ENCODE measurements at places on chromosomes 5 and 9.
A peak's percentile ranks its signal among the peaks of the same experiment; 100 is the strongest.

DNA sequence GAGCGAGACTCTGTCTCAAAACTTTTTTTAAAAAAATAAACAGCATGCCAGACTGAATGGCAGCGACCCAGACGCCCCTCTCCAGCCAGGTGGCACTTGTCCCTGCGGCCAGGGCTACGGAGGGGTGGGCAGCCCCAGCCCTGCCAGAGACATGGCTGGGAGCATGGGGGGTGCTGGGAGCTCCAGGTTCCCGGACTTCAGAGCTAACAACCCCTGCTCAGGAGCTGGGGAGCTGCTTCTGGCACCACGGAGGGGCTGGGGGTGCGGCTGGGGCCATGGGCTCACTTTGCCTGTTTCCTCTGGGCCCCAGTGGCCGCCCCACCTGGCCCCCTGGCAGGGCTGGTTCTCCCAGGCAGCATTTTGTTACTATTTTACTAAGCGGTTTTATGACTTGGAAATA lies 49.9 kb downstream of the SLC12A7 start:
- no peak for DNase-seq

- DNase-seq, result no peak
These were observed 812.0 kb upstream of the ZNF608 start for GRCh38 chr5:125558466-125558865.

- DNase-seq, result peak; percentile 32
These were observed 6.1 kb upstream of the COL5A1 start for GRCh38 chr9:134635351-134636148.

DNA sequence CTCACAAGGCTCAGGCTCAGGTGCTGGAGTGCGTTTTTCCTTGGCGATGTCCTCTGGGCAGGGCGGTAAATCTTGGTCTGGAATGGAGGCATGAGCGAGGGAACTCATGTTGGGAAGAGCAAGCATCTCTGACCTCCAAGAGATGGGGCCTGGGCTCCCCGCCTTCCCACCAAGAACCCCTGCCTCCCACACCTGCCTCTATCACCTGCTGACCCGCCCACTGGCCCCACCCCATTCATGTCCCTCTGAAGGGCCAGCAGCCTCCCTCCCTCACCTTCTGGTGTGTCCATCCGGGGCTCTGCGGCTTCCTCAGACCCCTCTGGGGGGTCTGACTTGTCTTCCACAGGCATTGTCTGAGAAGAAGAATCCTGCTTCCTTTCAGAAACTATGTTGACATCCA lies 10.9 kb downstream of the CIZ1 start:
- DNase-seq, result peak; percentile 48

DNA sequence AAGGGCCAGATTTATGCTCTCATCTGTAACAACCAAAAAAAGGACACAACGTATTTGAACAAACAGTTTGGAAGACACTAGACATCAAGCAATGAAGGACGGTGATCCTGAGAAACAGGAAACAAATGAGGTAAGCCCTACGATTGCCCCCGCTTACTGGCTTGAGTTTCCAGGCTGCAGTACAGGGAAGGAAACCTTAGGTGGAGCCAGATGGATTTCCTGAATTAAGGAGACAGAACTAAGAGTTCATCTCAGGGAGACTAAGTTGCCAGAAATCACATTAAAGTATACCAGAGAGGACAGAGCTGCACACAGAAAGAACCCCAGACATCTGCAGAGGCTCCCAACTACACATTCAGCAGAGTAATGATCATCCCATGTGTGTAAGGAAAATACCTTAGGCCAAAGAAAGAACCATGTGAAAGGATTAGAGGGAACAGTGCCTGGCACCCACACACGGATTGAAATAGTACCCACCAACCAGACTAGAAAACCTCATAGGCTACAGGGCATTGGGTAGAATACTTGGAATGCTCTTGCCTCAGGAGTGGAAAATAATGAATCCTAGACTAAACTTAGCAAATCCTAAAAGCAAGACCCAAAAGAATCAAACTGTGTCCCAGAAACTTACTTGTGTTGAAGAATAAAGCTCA lies 99.3 kb upstream of the NIPBL start:
- DNase-seq, result peak; percentile 73

DNA sequence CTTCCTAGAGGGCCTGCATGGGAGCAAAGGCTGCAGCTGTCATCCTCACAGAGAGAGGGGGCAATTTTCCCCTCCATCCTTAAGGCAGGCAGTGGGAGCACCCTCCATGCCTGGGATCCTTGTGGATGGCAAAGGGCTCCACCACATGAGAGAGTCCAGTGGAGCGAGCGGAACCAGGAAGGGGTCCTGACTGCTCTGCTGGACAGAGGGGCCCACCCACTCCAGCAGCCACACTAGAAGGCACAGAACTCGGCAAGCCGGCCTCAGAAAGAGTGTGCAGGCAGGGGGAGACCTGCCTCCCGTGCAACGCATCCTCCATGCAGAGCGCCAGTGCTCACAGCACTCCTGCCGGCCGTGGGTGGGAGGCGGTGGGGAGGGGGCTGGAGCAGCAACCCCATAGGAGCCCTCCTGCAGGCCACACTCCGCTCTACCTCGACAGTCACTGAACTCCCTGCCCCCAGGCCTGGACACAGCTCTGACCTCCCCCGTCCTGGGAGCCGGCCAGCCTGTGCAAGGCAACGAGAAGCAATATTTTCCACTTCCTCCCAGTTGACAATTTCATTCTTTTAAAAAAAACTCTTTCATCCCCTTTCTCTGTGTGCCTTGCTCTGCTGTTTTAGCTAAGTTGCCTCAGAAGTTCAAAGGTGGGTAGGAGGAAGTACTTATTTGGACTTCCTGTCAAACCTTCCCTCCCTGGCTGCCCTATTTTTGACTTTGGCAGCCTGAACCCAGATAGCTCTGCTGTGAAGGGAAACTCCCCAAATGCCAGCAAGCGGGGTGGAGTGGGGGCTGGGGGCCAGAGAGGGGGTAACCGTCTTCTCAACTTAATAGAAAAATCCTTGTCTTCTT lies 5.3 kb upstream of the LCP2 start:
- DNase-seq, result no peak

DNA sequence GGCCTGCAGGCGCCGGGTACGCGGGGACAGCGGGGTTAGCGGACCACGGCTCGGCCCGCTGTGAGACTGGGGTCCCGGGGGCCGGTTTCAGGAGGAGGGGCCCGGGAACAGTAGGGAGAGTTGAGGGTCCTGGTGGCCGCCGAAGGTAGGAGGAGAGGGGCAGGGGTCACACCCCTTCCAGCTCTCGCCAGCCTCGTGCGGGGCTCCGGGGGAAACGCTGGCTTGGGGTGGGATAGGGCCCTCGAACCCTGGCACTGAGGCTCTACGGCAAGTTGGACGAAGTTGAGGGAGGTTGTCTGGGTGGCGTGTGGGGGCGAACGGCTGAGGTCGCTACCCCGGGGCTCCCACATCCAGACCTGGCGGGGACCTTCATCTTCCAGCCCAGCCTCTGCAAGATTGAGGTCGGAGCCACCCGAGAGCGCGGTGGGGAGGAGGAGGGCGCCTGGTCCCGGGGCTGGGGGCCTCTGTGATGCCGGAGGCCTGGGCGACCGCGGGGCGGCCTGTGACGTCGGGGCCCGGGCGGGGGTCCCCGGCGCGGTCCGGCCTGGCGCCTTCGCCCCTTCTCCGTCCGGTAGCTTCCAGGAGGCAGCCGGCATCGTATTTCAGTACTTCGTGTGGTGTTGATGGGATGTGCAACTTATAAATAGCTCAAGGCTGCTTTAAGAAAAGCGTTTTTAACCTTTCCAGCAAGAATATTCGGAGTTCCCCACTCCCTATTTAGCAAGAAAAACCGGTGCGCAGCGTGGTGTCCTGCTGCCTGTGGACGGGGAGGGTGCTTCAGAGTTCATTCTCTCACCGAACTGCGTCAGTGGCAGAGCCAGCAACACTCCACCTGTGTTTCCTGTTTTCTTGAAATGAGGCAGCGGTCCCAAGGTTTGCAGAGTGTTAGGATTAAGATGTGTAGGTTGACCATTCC lies 902 bp downstream of the HABP4 start:
- DNase-seq, result peak; percentile 77

GRCh38 chr5:173675287-173675996 lies 59.0 kb upstream of the BOD1 start:
- DNase-seq, result no peak

DNA sequence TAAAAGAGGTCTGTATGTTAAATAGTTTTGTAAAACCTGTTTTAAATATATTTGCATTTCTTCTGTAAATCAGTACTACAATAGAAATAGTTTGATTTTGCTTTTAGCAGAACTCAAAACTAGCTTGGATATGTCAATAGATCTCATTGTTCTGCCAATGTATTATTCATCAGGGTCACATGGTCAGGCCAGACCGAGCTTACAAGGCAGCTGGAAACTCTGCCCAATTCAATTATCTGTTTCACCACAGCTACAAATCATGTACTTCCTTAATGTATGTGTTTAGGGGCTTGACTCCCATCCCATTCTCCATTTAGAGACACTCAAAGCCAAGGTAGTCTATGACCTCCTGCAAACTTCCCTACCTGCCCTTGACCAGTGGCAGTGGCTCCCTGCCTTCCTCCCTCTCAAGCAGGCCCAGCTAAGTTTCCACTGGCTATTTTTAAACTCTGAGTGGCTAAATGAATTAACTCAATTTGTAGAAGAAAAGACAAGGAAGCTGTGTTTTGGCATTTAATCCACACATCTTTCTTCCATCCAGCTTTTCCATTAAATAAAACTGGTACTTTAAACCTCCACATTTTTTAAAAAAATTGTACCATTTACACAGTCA lies 46.4 kb upstream of the SELENOP start:
- DNase-seq, result peak; percentile 59

DNA sequence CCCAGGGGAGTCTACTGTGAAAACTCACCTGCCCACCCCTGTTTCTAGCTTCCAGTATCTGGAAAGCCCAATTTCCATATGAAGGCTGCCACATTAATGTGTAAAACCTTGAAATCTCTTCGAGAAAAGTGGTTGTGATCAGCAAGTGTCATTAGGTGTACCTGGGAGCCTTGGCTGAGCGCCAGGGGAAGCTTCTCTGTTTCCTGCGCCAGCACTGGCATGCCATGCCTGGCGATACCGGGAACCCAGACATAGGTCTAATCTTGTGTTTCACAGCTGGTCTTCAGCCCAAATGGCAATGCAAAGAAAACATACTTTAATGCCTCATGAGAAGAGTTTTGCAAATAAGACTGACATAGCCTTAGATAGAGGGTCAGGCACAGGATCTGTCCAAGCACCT lies 101.6 kb downstream of the TENT4A start:
- no peak for DNase-seq

DNA sequence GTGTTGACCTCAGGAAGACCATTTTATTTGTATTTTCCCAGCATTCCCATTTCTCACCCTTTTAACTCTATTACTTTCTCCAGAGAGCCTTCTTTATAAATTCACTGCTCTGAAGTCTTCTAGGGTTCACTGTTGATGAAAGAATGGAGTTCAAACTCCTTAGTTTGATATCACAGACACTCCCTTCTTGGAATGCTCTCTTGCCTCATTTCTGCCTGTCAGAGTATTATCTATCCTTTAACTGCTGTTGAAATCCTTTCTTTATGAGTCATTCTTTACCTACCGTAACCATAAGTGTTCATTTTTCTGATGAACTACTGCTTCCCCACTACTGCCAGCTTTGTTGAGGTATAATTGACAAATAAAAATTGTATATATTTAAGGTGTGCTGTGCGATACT lies 4.3 kb downstream of the RIC1 start:
- DNase-seq, result no peak

- no peak for DNase-seq
These were observed 11.0 kb downstream of the STC2 start for GRCh38 chr5:173317091-173317730.

DNA sequence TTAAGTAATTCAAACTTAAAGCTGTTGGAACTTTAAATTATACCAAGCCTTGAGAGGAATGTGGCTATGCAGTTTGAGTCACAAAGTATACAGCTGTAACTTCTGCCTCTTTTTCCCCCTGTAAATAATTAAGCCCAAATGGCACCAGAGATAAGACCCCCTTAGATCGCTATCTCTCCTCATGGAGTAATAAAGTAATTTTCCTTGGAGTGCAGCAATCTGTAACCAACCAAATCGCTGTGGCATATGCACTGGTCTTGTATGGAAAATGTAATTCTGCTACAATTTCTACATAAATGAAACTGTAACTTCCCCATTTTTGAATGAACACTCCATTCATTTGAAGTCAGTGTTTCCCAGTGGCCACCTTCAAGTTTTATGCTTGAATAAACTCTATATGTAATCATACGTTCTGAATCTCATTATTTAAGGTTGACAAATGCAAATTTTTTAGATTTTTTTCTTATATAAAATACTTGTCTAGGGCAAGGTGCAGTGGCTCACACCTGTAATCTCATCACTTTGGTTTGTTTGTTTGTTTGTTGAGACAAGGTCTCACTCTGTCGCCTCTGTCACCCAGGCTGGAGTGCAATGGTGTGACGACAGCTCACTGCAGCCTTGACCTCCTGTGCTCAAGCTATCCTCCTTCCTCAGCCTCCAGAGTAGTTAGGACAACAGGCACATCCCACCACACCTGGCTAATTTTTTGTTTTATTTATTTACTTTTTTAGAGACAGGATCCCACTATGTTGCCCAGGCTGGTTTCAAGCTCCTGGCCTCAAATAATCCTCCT lies 12.3 kb downstream of the SUSD1 start:
- no peak for DNase-seq

GRCh38 chr9:19156026-19156474 lies 28.8 kb upstream of the PLIN2 start:
- DNase-seq, result no peak

DNA sequence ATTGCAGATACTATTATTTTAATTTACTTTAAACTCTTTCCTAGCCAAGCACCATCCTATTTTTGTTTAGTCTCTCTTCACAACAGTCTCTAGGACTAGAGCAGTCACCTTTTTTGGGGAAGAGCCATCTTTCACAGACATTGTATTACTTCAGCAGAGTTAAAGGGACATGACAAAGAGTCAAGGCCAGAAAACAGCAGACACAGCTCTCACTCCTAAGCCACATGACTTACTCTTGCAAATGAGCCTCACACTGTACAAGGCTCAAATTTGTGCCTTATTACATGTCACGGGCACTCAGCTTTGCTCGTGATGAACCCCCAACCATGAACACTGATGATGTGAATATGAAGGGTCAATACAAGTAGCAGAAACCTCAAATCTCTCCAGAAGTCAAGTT lies 104.3 kb downstream of the ZNF608 start:
- no peak for DNase-seq

GRCh38 chr9:128233817-128234406 lies 30.7 kb downstream of the DNM1 start:
- DNase-seq, result no peak

GRCh38 chr9:131976157-131977108 lies 103.2 kb downstream of the MED27 start:
- no peak for DNase-seq

- no peak for DNase-seq
These were observed 46.3 kb upstream of the CCDC112 start for GRCh38 chr5:115342590-115343377.

GRCh38 chr5:39270225-39270848 lies 51.0 kb upstream of the FYB1 start:
- DNase-seq, result no peak

Measured in osteoblast (primary cell).